ENCODE measurements at places on chromosomes 12 and 14.

- no peaks in the 10 kb centered on the region for H3K36me3 ChIP-seq
- no peak overlapping the region for H3K4me3 ChIP-seq
- H3K27ac ChIP-seq, result no peak overlapping the region
- DNase-seq, result no peak
These were observed 27.0 kb downstream of the SYNE3 start for GRCh38 chr14:95489214-95490137.

DNA sequence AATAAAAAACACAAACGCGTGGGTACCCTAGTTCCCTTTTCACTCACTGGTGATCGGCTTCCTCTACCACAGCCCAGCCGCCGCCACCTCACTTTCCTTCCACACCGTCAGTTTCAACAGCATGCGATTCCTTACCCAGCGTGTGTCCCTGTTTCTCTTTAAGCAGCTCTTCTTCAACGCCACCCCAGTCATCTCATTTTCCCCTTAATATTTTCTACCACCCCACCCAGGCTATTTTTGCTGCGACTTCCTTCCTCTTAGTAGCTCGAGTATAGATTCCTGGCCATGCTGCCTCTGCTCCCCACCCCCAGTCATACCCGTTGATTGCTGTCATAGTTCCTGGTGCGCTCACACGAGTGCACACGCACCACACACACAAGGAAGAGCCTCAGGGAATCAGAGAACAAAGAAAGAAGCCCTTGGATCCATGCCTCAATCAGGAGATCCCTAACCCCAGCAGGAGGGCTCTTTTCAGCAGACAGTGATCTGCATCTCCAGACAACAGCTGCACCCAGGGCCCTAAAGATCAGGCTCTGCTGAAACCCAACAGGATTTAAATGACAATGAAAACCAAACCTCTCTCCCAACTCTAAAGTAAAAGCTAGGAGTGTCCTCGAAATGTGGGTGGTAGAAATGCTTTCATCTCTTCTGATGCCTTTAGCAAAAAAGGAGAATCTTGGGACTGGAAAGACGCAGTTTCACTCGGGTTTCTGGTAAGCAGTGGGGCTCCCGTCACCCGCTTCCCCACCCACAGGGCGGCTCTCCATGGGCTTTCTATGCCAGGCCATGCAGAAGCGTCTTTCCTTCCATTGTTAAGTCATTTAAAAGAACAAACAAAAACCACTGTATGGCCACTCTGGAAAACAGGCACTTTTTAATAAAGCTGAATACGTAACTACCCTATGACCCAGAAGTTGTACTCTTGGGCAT lies 23.8 kb downstream of the VPS37B start:
- no peaks in the 10 kb centered on the region for H3K36me3 ChIP-seq
- H3K27ac ChIP-seq, result no peak overlapping the region
- H3K4me1 ChIP-seq, result peaks cover 6% of the 10 kb centered on the region
- peaks cover 25% of the 10 kb centered on the region for H3K27me3 ChIP-seq
- DNase-seq, result peak; percentile 98
- H3K4me3 ChIP-seq, result no peak overlapping the region

DNA sequence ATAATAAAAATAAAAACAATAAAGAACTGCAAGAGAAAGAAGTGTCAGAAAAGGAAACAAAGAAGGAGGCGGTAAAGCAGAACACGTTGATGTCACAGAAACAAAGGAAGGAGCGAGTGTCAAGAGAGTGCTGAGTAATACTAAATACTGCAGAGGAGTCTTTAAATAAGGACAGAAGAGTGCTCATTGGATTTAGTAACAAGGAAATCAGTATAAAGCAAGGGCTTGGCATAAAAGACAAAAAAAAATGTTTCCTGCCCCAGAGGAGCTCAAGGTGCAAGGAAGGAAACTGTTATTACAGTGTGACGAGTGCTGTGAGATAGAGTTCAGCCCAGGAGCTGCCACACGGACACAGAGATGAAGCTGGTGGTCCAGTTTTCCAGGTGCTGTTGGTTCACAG lies 8.4 kb upstream of the TUBA1A start:
- peaks cover 2% of the 10 kb centered on the region for H3K4me1 ChIP-seq
- no peak for DNase-seq
- H3K27ac ChIP-seq, result no peak overlapping the region
- H3K27me3 ChIP-seq, result no peaks in the 10 kb centered on the region
- no peaks in the 10 kb centered on the region for H3K36me3 ChIP-seq

GRCh38 chr14:74551431-74552371 lies 58.1 kb downstream of the ISCA2 start:
- DNase-seq, result peak; percentile 45
- no peaks in the 10 kb centered on the region for H3K36me3 ChIP-seq
- H3K27me3 ChIP-seq, result no peaks in the 10 kb centered on the region
- H3K4me1 ChIP-seq, result peaks cover 5% of the 10 kb centered on the region
- no peak overlapping the region for H3K27ac ChIP-seq
- no peak overlapping the region for H3K4me3 ChIP-seq

DNA sequence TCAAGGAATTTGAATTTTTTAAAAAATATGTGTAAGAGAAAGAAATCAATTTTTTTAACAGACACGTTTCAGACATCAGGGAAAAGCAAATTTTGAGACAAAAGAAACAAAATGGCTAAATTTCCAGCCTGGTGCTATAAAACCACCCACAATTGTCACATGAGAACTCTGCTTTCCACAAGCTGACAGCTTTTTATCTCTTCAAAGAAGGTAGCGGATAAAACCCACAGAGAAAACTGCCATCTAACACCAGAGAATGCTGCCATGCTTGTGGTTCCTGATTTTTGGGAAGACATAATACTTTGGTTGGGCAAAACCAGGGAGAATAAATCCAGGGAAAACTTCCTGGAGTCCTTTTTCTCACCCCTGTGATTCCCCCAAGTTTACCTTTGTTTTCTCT lies 10.3 kb upstream of the ITPR2 start:
- H3K27ac ChIP-seq, result no peak overlapping the region
- H3K4me1 ChIP-seq, result no peaks in the 10 kb centered on the region
- no peak for DNase-seq

DNA sequence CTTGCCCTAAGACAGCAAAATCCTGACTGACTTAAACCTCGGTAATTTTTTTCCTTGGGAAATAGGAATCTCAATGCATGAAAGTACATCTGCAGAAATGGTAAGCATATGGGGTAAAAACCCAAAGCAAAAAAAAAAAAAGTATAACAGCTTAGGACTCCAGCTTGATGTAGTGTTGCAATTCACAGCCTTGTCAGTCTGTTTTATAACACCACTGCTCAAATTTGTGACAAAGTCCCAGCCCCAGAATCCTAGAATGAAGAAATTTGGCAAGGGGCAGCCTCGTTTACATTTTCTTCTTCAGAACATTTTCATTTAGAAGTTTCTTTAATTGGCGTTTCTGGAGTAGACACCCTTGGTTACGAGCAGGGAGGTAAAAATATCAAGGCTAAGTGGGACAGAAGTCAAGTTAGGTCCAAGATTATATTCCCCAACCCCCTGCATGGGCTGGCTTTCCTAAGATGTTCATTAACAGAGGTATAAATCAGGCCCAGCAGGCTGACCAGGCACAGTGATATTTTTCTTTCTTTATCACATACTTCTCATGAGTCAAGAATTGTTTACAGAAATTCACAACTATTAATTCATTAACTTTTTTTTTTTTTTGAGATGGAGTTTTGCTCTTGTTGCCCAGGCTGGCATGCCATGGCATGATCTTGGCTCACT lies 424.0 kb downstream of the RMST start:
- no peak for DNase-seq
- no peak overlapping the region for H3K4me3 ChIP-seq
- H3K36me3 ChIP-seq, result no peaks in the 10 kb centered on the region
- no peaks in the 10 kb centered on the region for H3K27me3 ChIP-seq

- no peak overlapping the region for H3K27ac ChIP-seq
- no peak overlapping the region for H3K4me3 ChIP-seq
- no peaks in the 10 kb centered on the region for H3K27me3 ChIP-seq
- DNase-seq, result no peak
- no peaks in the 10 kb centered on the region for H3K36me3 ChIP-seq
These were observed 197.0 kb upstream of the EEA1 start for GRCh38 chr12:93126069-93126474.

DNA sequence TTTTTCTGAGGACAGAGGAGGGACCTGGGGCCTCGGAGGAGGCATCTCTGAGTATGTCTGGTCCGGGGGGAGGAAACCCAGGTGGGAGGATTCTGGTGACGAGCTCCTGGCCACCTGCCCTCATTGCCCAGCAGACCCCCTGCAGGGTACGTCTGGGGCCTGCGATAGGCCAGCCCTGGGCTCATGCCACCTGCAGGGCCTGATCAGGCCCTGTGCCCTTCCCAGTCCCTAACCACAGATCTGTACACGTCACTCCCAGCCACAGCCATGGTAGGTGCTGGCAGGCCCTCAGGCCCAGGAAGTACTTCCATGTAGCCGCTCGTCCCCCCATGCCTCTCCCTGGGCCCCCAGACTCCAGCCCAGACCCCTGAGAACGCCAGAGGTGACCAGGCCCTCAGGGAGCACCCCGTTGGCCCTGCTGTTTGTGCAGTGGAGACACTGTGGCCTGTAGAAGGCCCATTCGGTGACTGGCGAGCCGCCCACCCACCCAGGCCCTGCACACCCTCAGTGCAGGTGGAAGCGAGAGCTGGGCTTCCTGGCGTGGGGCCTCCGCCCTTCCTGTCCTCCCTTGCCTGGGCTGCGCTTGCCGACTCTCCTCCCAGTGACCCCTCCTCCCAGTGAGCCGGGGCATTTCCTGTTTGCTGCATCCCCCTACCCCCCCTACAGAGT lies 5.7 kb downstream of the INF2 start:
- peaks cover 11% of the 10 kb centered on the region for H3K4me1 ChIP-seq
- peak; percentile 74 for DNase-seq
- no peaks in the 10 kb centered on the region for H3K27me3 ChIP-seq
- peaks cover 1% of the 10 kb centered on the region for H3K36me3 ChIP-seq

GRCh38 chr12:98178126-98178525 lies 337.3 kb upstream of the TMPO start:
- H3K36me3 ChIP-seq, result no peaks in the 10 kb centered on the region
- no peak for DNase-seq
- H3K27me3 ChIP-seq, result no peaks in the 10 kb centered on the region
- no peak overlapping the region for H3K27ac ChIP-seq

DNA sequence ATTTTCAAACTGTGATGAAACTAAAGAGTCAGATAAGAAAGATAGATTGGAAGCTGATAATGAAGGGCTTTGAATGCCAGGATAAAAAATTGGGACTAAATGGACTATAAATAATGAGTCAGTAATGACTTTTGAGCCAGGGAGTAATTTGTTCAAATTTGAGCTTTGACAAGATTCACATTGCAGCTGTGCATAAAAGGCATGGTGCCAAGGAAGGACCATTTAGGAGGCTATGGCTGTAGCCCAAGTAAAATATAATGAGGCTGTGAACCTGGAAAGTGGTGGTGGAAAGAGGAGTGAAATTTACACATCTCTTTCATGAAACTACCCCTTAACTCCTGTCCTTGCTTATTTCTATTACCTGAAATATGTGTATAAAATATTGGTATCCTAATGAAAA lies 218.5 kb downstream of the SLC6A15 start:
- no peaks in the 10 kb centered on the region for H3K27me3 ChIP-seq
- H3K27ac ChIP-seq, result no peak overlapping the region
- H3K4me1 ChIP-seq, result no peaks in the 10 kb centered on the region
- no peaks in the 10 kb centered on the region for H3K36me3 ChIP-seq
- DNase-seq, result no peak
- H3K4me3 ChIP-seq, result no peak overlapping the region

- no peaks in the 10 kb centered on the region for H3K27me3 ChIP-seq
- H3K27ac ChIP-seq, result no peak overlapping the region
- no peaks in the 10 kb centered on the region for H3K4me1 ChIP-seq
- no peak for DNase-seq
- no peak overlapping the region for H3K4me3 ChIP-seq
- H3K36me3 ChIP-seq, result no peaks in the 10 kb centered on the region
These were observed 37.7 kb downstream of the BEST3 start for GRCh38 chr12:69661386-69661785.

DNA sequence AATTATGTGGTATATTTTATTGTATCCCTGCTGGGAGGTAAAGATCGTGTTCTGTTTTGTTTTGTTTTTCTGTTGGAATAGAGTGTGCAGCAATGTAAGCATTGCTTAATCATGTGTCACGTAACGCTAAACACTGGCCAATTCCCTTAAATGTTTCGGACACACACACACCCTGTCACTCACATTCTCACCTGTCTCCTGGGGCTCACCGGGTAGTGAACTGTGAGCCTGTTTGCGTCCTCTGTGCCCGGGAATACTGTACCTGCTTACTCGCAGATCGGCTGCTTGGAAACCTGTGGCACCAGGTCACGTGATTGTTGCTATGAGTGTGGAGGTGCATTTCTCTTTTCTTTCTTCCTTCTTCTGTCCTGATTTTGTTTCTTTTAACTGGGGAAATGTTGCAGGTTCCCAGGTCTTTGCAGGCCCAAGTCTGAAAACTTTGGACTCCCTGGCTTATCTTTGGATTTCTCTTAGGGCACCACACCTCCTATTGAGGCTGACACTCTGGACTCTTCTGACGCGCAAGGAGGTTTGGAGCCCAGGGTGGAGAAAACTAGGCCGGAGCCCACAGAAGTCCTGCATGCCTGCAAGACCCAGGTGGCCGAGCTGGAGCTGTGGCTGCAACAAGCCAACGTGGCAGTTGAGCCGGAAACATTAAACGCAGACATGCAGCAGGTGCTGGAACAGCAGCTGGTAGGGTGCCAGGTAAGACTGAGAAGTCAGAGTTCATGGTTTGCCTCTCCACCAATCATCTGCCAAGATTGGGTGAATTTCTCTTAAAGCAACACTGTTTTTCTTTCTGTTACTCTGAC lies 181.1 kb downstream of the ESR2 start:
- H3K36me3 ChIP-seq, result no peaks in the 10 kb centered on the region
- H3K4me3 ChIP-seq, result no peak overlapping the region
- no peaks in the 10 kb centered on the region for H3K4me1 ChIP-seq
- no peak overlapping the region for H3K27ac ChIP-seq
- H3K27me3 ChIP-seq, result no peaks in the 10 kb centered on the region
- no peak for DNase-seq

- no peaks in the 10 kb centered on the region for H3K27me3 ChIP-seq
- DNase-seq, result no peak
- H3K4me3 ChIP-seq, result no peak overlapping the region
- H3K36me3 ChIP-seq, result no peaks in the 10 kb centered on the region
- no peak overlapping the region for H3K27ac ChIP-seq
These were observed 83.7 kb downstream of the PHETA1 start for GRCh38 chr12:111285200-111285599.

- H3K27ac ChIP-seq, result no peak overlapping the region
- H3K36me3 ChIP-seq, result no peaks in the 10 kb centered on the region
- no peak for DNase-seq
- no peaks in the 10 kb centered on the region for H3K27me3 ChIP-seq
- peaks cover 3% of the 10 kb centered on the region for H3K4me1 ChIP-seq
These were observed 2.6 kb upstream of the LGMN start for GRCh38 chr14:92750994-92751400.
